Calu3 (cell line): ENCODE measurements at places on chromosomes 2 and 18. TPM values are rescaled to one million over a fixed set of nuclear protein-coding genes. Genes with fewer than 3 reads are reported as not detected.

EVA1A gene
- 0.42 TPM in 1 of 2 replicates, not detected in the other for total RNA-seq

C18orf54 gene
- total RNA-seq, result 9.3 and 9.7 TPM in 2 replicates

PLGLB2 gene
- total RNA-seq, result 1.7 and 2.3 TPM in 2 replicates

NAGK gene
- 63.2 and 75.0 TPM in 2 replicates for total RNA-seq

BMP10 gene
- not detected in 2 replicates for total RNA-seq

LRRC30 gene
- total RNA-seq, result not detected in 2 replicates

CHST9 gene
- 50.4 and 56.9 TPM in 2 replicates for total RNA-seq

OXER1 gene
- 0.27 and 0.59 TPM in 2 replicates for total RNA-seq

NXPH2 gene
- total RNA-seq, result 1.3 and 3.1 TPM in 2 replicates

MOGAT1 gene
- 35.9 and 51.2 TPM in 2 replicates for total RNA-seq

ALPI gene
- total RNA-seq, result not detected in 2 replicates
